ENCODE measurements at places on chromosomes 3 and 15.
A peak's percentile ranks its signal among the peaks of the same experiment; 100 is the strongest.

DNA sequence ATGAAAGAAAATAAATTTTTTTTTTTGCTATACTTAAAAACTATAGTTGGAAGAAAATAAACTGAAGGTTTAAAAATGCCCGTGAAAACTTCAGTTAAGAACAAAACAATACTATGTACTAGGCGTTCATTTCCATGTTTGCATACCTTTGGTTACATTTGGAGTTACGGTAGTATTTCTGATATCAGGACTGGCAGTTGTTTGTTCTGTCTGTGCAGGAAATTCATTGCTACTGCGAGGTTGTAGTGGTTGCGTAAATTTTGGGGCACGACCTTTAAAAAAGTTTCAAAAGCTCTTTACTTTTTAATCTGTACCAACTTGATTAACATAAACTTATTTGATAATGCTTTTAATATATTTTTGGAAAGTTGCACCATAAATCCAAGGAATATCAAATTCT, 47.9 kb downstream of the ST3GAL6 start:
- DNase-seq, result no peak

GRCh38 chr3:117628823-117629291, 919.3 kb downstream of the TUSC7 start:
- peak; percentile 89 for DNase-seq

DNA sequence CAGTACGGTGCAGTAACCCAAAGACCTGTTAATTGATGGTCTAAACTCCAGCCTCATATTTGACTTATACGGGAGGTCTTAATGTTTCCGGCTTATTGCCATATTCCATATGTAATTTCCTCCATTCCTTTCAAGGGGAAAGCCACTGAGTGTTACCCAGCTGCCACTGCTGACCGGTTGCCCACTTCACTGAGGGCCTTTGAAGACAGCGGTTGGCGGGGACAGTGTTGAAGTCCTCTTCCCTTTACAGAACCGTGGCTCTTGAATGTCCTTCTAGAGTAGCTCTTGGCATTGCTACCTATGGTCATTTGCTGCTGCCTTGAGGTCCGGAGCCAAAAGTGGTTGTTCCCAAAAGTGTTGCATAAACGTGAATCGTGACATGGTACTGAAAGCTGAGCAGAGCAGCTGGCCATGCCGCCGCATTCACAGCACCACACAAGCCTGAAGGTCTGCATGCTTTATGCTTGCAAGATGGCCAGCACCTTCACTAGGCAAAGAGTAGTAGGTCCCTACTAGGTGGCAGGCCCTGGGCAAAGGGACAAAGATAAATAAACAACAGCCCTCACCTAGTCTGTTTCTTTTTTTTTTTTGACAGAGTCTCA, 51.7 kb upstream of the CTDSPL start:
- no peak for DNase-seq

GRCh38 chr15:92624401-92624991, 31.1 kb downstream of the FAM174B start:
- no peak for DNase-seq

- DNase-seq, result no peak
Observed at GRCh38 chr15:82714016-82714415, 4.3 kb upstream of the AP3B2 start.

GRCh38 chr15:40857601-40858341, 13.9 kb downstream of the SPINT1 start:
- peak; percentile 44 for DNase-seq

DNA sequence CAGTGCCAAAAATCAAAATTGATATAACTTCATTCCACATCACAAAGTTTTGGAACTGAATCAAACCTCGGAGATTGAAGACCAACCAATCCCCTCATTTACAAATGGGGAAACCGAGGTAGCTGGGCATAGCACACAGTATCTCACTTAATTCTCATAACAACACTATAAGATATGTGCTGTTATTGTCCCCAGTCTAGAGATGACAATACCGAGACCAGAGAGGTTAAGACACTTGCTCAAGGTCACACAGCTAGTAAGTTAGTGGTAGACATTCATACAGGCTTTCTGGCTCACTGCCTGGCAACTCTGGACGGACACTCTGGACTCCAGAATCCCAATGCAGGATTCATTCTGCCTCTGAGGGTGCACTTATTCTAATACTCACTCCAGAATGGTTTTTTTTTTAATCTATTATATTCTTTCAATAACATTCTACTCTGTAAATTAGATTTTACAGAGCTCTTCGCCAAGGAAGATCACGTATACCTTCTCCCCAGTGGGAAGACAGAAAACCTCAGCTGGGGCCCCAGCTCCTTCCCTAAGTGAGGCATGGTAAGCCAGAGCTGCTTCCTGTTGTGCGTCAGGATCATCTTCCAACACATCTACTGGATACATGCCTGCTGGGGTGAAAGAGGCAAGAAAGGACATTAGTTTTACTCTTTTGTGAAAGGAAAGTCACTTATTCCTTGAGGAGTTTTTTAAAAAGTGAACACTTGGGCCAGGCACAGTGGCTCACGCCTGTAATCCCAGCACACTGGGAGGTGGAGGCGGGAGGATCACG, 128.4 kb upstream of the IGF1R start:
- no peak for DNase-seq

GRCh38 chr3:68764554-68764953, 167.8 kb downstream of the TAFA4 start:
- DNase-seq, result no peak

DNA sequence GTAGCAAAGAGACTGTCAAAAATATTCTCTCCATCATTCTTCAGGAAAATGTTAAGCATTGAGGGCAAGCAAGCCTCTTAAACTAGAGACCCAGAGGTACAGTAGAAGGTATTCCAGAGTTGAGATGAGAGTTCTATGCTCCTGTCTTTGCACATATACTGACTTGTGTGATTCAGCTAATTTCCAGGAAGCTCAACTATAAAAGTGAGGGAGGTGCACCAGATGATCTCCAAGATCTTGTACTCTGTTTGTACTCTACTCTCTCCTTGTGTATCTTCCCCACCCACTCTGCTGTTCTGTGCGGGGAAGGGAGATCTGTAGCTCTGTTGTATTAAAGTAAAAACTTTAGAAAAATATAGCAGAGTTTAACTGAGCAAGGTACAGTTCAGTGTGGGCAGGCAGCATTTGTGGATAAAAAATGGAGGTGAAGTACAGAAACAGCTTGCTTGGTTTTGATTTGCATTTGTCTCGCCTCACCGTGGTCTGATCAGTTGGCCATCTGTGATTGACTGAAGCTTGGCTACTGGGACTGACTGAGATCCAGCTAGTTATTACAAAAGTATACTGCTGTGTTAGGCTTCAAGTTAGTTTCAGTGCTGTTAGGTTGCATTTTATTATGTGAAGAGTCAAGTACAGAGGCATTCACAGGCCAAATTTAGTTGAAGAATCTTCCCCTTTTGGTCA, 463.1 kb upstream of the GOLIM4 start:
- no peak for DNase-seq

DNA sequence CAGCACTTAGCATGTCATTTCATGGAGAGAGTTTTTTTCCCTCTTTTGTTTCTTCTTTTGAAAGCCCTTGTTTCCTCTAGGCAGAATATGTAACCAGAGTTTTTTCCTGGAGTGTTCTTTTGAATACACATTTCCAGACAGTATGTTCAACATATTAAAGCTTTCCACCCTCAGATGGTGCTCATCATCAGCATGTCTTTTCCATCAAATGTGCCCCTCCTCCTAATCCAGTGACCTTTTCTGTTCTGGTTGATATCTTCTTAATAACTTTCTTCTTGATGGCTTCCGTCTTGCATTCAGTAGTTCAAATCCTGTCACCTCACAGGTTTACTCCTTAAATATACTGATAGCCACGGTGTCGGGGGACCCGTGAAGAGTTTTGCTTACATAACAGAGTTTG, 78.6 kb downstream of the FNDC3B start:
- DNase-seq, result no peak

DNA sequence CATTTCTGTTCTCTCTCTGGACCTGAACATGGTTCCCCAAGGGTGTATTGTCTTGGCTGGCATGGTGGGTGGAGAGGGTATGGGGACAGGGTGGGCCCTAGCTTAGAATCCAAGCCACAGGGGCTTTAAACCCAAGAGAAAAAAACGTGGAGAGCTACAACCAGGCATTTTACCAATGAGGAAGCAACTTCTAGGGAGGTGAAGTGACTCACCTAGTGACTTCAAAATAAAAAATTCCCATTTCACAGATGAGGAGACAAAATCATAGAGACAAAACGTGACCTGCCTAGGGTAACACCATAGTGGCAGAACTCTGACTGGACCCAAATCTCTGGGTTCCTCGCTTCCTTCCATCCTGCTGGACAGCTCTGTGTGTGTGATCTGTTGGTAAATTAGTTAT, 216.8 kb downstream of the RPLP1 start:
- DNase-seq, result no peak

DNA sequence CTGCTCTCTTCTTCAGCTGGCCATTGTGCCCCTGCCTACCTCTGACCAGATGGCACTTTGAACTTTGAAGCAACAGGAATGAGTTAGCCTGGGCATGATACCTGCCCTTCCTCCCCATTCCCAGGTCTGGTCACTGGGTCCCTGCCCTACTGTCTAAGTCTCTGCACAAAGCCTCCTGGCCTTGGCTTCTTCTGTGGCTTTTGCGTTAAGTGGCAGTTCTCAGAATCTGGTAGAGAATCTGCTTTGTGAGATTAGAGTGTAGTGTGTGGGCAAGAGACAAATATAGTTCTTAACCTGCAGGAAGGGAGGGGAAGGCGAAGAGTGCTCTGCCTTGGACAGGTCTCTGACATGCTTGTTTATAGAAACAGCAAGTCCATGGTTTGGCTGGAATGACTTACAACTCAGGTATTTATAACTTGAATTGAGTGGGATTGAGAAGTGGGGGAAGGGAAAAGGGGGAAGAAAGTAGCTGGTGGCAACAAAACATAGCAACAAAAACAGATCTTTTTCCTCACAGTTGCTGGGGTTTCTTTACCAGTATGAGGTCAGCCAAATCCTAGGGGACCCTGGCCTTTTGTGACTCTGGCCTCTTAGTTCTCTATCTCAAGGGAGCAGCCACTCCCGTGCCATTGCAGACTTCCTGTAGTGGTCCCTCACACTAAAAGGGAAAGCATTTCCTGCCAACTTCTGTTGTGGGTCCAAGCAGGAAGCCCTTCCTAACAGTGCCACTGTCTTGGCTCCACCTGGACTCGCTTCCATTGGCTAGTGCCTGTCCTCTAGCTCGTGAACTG, 16.7 kb downstream of the MAPKBP1 start:
- DNase-seq, result no peak

DNA sequence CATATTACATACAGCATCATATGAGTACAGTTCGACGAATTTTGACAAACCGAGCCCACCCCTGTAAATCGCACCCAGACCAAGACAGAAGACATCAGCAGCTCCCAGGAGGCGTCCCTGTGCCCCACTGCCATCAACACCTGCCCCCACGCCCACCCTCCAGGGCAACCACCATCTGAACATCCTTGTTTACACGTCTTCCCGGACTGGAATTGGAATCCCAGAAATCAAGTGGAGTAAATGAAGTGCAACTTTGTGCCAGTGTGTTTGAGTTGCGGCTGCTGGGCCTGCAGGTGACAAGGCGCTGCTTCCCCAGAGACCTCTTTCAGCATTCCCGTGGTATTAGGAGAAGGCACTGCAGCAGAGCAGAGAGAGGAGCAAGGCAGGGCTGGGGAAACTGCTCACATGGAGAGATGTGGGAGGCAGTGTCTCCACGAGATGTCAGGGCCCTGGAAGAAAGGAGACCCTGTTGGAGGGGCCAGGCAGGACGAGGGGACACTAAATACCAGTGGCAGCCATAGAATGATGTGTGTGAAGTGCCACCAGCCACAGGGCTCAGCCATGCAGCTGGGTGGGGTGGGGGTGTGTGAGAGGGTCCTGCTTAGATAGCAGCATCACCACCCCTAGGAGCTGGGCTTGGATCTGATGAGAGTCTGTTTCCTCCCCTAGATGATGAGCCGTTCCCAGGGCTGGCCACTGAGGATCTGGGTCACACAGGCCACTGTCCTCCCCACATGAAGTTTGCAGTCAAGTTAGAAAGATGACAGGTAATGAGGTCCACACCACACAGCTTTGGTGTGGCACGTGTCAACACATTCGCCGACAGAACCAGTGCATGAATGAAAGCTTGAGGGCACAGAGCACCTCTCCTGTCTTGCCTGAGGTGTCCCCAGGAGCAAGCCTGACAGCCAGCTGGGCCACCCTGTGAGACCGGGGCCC, 33.4 kb upstream of the PCSK6 start:
- no peak for DNase-seq

GRCh38 chr15:64701482-64702184, 73.8 kb downstream of the RBPMS2 start:
- no peak for DNase-seq

DNA sequence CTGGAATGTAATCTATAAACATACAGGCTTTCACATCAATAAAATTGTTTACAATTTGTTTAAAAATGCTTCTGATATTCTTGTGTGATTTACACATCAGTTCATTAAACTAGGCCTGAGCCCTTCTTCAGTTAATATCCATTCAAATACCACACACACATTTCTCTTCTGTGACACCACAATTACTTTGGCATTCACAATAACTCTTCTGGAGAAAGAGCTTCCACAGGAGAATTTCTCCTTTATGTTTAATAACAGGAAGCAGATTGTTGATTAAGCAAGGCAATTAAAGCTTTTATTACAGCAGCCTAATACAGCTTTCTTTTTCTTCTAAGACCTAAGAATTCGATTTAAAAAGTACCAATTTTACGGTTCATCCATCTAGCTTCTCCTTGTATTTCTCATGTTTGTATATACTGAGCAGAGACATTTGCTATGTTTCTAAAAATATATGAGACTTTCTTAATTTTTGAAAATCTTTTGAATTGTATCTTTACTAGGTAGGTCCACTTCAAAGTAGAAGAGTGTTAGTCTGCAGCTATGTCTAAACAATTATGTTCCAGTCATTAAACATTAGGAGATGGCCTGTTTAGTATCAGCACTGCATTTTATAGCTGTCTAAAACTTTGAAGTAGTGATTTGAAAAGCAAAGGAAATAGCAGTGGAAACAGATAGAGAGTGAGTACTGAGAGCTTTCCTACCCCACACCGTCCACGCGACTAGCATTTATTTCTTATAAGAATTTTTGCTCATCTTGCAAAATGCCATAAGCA, 511.1 kb upstream of the UBE2E2 start:
- DNase-seq, result no peak

- no peak for DNase-seq
Observed at GRCh38 chr3:107651782-107652181, 129.0 kb downstream of the BBX start.

- DNase-seq, result no peak
Observed at GRCh38 chr15:83612226-83612625, 41.7 kb upstream of the ADAMTSL3 start.
